Tibial nerve (tissue), 4 donors: ENCODE measurements at places on chromosomes 2 and 18.

DNA sequence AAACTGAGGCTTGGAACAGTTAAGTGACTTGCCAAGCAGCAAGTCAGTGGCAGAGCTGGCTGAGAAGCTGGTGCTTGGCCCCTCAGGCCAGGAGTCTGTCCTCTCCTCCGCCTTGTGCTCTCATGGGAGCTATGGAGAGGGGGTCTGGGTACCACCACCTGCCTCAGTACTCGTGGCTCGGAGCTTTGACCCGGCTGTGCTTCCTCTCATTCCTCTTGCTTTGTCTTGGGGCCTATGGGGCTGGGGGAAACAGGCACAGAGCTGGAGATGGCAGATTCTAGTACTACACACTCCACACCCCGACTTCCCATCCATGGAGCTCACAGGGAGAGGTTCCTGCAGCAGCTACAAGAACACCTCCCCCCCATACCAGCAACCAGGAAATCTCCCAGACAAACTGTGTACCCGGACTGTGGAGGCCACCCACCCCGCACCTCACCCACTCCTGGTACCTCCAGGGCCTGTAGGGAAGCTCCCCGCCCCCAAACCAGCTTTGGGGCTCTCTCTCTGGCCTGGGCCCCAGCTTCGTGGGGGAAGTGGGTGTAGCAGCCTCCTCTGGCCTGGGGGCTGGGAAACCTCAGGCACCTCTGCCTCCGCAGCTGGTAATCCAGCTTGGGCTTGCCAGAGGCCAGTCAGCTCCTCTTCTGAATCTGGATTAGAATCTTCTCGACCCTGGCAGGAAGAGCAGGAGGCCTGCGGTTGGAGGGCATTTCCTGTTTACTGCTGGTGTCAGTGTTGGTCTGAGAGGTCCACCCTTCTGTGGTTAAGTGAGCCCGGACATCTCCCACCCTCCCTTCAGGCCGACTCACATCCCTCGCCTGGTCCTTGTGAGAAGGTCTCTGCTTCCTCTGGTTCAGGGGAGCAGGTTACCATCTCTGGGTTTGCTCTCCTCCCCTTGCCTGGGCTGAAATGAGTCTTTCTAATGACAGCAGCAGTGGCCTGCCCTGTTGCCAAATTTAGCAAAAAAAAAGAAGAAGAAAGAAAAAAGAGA, 22.3 kb upstream of the RHOB start:
- peak; percentile 54 for DNase-seq

DNA sequence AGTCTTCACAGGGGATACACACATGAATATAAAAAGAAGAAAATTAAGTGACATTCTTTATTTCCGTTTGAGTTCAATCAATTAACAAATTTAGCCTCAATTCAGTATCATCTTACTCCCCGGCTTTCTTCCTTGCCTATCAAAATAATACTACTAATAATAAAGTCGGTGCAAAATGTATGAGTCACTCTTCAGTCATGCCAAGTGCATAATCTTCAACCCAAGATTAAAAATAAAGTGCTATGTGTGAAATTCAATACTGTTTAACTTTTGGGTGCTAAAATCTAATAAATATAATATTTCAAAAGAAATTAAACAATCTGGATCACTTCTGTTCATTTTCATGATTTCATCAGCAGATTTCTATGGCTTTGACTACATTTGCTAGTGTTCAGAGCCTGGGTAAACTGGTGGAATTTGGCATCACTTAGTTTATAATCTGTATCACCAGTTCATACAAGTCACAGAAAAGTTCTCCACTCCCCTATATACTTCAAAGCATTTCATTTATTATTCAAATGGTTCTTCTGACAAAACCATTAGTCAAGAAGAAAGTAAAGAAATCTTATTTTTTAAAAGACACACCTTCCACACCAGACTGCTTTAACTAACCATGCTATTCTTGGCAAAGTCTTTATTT, 183.6 kb downstream of the THADA start:
- DNase-seq = no peak

DNA sequence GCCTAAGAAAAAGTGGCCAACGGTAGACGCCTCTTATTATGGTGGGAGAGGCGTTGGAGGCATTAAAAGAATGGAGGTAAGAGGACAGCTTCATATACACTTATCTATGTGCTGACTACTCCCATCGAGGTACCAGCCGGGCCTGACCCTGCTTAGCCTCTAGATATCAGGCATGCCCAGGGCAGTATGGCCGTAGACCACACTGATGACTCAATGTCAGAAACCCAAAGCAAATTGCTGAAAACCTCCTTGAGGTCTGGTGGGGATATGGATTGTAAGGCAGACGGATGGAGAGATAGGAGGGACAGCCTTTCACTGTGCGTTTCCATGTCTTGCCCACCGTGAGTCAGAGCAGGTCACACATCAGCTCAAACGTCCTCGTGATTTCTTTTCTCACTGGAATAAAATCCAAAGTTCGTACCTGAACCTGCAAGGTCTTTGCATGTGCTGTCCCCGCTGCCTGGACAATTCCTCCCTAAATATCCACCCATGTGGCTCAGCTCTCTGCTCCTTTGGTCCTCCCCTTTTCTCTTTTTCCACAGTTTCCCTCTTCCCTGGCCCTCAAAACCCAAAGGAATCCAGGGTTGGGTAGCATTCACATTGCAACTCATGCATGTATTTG, 168.9 kb downstream of the ANTXR1 start:
- DNase-seq = no peak

GRCh38 chr2:13193900-13194299, 477.2 kb downstream of the TRIB2 start:
- no peak for DNase-seq

DNA sequence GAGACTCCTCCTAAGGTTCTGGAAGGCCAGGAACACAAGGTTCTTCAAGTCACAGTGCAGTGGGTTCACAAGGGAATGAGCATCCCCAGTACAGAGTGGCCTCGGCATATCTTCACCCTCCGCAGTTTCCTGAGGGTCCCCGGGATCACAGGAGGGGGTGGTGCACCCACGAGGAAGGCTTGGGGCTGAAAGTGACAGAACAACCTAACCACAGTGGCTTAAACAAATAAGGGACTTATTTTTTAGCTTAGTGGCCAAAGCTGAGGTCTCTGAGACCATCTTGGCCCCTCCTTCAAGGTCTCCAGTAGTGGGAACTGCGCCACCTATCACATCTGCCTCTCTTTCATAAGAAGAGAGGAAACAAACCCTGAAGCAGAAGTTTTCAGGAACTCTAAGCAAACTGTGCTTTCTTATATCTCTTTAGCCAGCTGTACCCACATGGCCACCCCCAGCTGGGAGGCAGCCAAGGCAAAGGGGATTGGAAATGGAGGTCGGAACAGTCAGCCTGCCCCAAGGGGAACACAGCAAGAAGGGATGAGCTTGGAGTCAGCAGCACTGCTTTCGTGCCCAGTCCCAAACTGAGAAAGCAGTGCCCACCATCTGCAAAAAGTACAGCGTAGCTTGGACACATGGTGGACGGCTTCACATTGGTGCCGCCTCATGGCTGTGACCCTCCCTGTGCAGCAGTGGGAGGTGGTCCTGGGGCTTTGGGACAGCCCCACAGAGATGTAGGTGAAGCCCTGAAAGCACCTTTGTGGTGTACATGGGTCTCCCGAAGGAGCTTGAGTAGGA, 260.0 kb upstream of the ID2 start:
- DNase-seq = no peak

- DNase-seq = no peak
Observed at GRCh38 chr2:227347117-227347516, 22.1 kb downstream of the MFF start.

GRCh38 chr2:226198956-226199355, 600.7 kb downstream of the IRS1 start:
- DNase-seq = no peak

GRCh38 chr18:74942319-74942910, 266.5 kb downstream of the PTGR3 start:
- no peak for DNase-seq

DNA sequence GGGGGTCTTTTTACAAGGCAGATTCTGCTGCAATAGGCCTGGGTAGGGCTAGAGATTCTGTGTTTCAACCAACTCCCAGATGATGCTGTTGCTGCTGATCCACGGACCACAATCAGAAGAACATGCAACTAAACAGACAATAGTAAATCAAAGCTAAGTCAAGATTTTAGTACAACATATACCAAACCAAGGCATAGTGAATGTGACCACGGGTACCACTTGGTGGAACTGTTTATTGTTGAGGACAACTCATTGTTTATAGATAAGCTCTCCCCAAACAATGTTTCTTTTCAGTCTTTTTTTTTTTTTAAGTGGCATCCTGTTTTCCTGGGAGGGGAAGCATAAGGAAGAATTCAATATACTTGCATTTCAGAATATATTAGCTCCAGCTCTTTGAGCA, 36.0 kb upstream of the DARS1 start:
- no peak for DNase-seq

GRCh38 chr2:122191331-122191730, 435.9 kb downstream of the TSN start:
- no peak for DNase-seq

DNA sequence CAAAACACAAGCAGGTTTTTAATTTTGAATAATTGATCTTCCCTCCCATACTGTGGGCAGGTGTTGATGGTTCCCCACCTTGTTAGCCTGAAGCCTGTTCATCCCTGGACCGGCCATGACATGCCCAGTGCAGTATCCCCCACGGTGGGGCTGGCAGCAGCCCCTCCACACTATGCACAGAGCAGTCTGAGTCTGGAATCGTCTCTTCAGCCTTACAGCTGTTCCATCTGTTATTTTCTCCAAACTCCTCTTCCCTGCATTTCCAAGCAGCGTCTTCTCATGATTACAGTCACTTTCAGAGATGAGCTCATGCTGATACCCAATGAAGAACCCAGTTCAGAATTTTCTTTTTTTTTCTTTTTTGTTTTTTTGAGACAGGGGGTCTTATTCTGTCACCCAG, 68.2 kb downstream of the ADI1 start:
- no peak for DNase-seq

DNA sequence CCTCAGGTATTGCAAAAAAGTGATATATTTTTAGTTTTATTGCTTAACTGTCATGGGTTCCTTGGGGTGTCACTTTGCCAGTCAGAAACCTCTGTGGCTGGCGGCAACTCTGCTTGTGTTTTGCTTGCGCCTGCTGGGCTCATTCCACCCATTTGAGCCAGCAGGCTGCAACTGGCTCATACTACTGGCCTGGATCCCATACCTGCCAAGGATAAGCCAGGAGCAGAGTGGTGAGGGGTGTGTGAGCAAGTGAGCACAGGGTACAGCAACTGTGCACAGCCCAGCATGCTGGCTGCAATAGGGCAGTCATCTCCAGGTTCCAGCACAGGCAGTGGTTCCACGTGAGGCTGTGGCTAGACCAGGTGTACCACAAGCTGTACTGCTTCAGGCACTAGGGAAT, 687.5 kb downstream of the NYAP2 start:
- no peak for DNase-seq

- DNase-seq = no peak
Observed at GRCh38 chr2:85183479-85183878, 50.3 kb downstream of the TCF7L1 start.

DNA sequence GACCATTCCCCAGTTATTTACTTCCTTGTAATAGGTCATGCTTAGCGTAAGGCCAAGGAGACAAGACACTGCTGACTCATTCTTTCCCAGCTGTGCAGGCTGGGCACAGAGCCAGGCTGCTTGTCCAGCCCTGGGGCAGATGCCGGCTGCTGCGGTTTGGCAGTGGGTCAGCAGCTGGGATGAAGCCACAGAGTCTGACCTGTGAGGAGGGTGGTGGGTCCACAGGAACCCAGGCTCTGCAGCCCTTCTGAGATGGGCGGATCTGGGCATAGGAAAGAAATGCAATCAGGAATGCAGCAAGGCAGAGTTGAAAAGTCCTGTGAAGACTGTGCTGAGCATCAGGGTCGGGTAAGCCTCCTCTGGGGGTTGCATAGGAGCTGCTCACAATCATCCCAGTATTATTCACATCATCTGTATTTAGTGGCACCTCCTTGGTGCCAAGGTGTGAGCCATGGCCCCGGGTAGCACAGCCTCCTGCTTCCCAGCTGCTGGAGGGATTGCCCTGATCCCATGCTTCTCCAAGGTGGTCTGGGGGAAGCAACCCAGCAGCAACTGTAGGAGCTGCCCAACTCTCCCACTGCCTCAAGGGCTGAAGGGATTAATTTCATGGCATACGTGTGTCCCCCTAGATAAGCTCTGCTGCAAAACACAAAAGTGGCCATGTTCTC, 139.0 kb downstream of the DDX1 start:
- peak; percentile 93 for DNase-seq

GRCh38 chr2:30580391-30580790, 133.3 kb downstream of the LCLAT1 start:
- DNase-seq = no peak
